Sigmoid colon (tissue), 7 donors: ENCODE measurements at places on chromosomes 3 and 15. TPM values are rescaled to one million over a fixed set of nuclear protein-coding genes. Genes with fewer than 3 reads are reported as not detected.

GRCh38 chr15:57251308-57251707, 125.0 kb upstream of the CGNL1 start:
- DNase-seq = no peak
- H3K27ac ChIP-seq = no peak overlapping the region
- H3K27me3 ChIP-seq = no peaks in the 10 kb centered on the region
- H3K4me1 ChIP-seq = no peaks in the 10 kb centered on the region

DNA sequence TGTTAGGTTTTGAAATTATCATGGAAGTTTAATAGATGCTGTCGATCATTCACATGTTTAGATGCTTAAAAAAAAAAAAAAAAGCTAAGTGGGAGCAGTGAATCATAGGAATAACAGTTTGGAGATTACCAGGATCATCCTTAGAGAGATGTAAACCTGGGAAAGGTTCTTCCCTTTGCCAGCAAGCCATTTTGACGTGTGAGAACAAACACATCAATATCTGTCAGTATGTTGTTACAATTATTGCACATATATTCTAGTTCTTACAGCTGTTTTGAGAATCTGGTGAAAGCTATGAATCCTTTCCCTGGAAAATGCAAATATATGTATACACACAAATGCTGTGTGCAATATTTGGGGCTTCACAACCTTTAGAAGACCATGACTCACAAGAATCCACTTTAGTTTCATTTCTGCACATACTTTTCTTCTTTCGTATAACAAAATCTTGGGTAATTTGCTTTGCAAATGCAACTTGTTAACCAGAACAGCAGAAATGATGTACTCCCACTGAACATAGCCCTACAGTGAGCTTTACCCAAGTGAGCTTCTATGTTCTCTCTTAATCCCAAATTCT, 12.0 kb downstream of the NFKBIZ start:
- H3K27me3 ChIP-seq = no peaks in the 10 kb centered on the region
- no peak for DNase-seq
- H3K36me3 ChIP-seq = peaks cover 59% of the 10 kb centered on the region
- H3K4me3 ChIP-seq = no peak overlapping the region
- H3K27ac ChIP-seq = no peak overlapping the region

DNA sequence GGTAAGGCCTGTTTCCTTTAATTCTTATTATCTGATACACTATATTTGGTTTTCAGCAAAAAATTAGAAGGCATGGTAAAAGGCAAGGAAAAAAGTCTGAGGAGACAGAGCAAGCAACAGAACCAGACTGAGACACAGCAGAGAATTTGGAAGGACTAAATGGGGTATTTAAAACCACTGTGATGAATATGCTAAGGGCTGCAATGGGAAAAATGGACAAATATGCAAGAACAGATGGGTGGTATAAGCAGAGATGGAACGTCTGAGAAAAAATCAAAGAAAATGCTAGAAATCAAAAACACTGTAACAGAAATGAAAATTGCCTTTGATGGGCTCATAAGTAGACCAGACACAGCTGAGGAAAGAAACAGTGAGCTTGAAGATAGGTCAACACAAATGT, 50.8 kb upstream of the NSMCE3 start:
- no peak overlapping the region for H3K27ac ChIP-seq
- no peaks in the 10 kb centered on the region for H3K36me3 ChIP-seq
- no peaks in the 10 kb centered on the region for H3K4me1 ChIP-seq
- H3K27me3 ChIP-seq = no peaks in the 10 kb centered on the region
- no peak for DNase-seq

- no peaks in the 10 kb centered on the region for H3K4me1 ChIP-seq
- no peaks in the 10 kb centered on the region for H3K36me3 ChIP-seq
- H3K4me3 ChIP-seq = no peak overlapping the region
- H3K27me3 ChIP-seq = no peaks in the 10 kb centered on the region
- no peak for DNase-seq
- H3K27ac ChIP-seq = no peak overlapping the region
Observed at GRCh38 chr3:156209631-156210335, 89.4 kb downstream of the KCNAB1 start.

DNA sequence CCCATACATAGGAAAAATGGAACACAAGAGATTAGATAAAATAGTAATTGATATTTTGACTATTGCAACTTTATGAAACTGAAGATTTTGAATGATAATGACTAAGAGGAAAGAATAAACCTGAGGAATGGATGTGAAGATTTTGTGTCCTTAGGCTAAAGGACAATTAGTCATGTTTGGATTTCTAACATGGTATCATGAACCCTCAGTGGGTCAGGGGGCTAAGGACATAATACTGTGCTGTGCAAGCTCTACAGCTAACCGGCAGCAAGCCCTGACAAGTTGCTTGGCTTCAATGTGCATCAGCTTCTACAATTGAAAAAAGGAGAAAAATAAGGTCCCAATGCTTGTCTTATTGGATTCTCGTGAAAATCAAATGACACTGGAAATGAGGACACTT, 491.0 kb downstream of the MECOM start:
- H3K27me3 ChIP-seq = no peaks in the 10 kb centered on the region
- no peaks in the 10 kb centered on the region for H3K4me1 ChIP-seq
- H3K4me3 ChIP-seq = no peak overlapping the region
- H3K36me3 ChIP-seq = no peaks in the 10 kb centered on the region

- no peak overlapping the region for H3K27ac ChIP-seq
- H3K27me3 ChIP-seq = no peaks in the 10 kb centered on the region
- H3K36me3 ChIP-seq = no peaks in the 10 kb centered on the region
- no peak for DNase-seq
Observed at GRCh38 chr3:76026379-76026778, 241.0 kb upstream of the ZNF717 start.

DNA sequence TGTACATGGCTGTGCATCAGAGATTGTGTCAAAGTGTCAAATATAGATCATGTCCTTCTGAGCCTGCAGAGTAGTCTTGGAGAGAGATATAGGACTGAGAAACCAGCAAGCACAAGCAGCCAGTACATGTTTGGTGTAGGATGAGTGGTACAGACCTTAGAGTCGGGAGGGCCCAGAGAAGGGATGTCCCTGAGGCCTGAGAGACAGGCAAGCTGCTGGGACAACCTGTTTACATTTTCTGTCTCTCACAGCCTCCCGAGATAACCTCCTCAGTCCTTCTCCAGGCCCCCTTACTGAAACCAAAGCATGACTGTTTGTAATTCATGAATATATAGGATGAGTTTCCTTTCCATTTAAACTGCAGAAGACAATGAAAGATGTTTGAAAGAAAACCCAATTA, 182.4 kb upstream of the STT3B start:
- H3K27ac ChIP-seq = no peak overlapping the region
- no peak for DNase-seq
- no peaks in the 10 kb centered on the region for H3K36me3 ChIP-seq

- no peaks in the 10 kb centered on the region for H3K36me3 ChIP-seq
- H3K27ac ChIP-seq = no peak overlapping the region
- H3K27me3 ChIP-seq = no peaks in the 10 kb centered on the region
- no peaks in the 10 kb centered on the region for H3K4me1 ChIP-seq
Observed at GRCh38 chr3:42442640-42443039, 32.2 kb upstream of the LYZL4 start.

The FILIP1L gene
- total RNA-seq = 42.5 TPM

The NR2E3 gene
- total RNA-seq = not detected

The SEMA3F gene
- 8.6 TPM for total RNA-seq
